Right lung (tissue), 10 donors: ENCODE measurements at places on chromosomes 3 and 15. TPM values are rescaled to one million over a fixed set of nuclear protein-coding genes. Genes with fewer than 3 reads are reported as not detected.

Gene SMAD6
- 34.9 TPM for polyA plus RNA-seq

Gene PIERCE2
- polyA plus RNA-seq = 3.1 TPM

Gene MYO9A
- polyA plus RNA-seq = 38.9 TPM

Gene KLHL40
- not detected for polyA plus RNA-seq

Gene RAD51
- polyA plus RNA-seq = 9.2 TPM

Gene SLC35G2
- 5.0 TPM for polyA plus RNA-seq

Gene GPR160
- polyA plus RNA-seq = 14.3 TPM

Gene NR2F2
- polyA plus RNA-seq = 150 TPM

Gene SPATA12
- polyA plus RNA-seq = not detected

Gene SERINC4
- polyA plus RNA-seq = not detected

Gene GOLGA8G
- polyA plus RNA-seq = 0.13 TPM

Gene TWF2
- polyA plus RNA-seq = 25.5 TPM

Gene CFAP100
- polyA plus RNA-seq = 7.9 TPM

Gene XCR1
- polyA plus RNA-seq = 0.32 TPM

Gene MKRN3
- 0.27 TPM for polyA plus RNA-seq

Gene ZBED2
- polyA plus RNA-seq = 0.08 TPM

Gene TADA3
- polyA plus RNA-seq = 95.1 TPM

Gene CCR4
- 1.1 TPM for polyA plus RNA-seq

Gene GPR149
- polyA plus RNA-seq = not detected

Gene IGDCC3
- polyA plus RNA-seq = 10.8 TPM

Gene CDC25A
- polyA plus RNA-seq = 6.0 TPM

Gene MGLL
- 6.8 TPM for polyA plus RNA-seq

Gene POLQ
- polyA plus RNA-seq = 8.3 TPM

Gene MESP1
- not detected for polyA plus RNA-seq

Gene LMAN1L
- polyA plus RNA-seq = 0.18 TPM
